ENCODE measurements at places on chromosomes 11 and 22.

GRCh38 chr11:102780491-102780918 lies at the start of gene MMP10:
Gene MMP10 (minus strand): TSS chr11:102780628. CDS start chr11:102780591, 37 bp downstream.
- no peak for DNase-seq

GRCh38 chr11:130606178-130606577 lies 157.7 kb downstream of the ADAMTS15 start:
- DNase-seq = no peak

DNA sequence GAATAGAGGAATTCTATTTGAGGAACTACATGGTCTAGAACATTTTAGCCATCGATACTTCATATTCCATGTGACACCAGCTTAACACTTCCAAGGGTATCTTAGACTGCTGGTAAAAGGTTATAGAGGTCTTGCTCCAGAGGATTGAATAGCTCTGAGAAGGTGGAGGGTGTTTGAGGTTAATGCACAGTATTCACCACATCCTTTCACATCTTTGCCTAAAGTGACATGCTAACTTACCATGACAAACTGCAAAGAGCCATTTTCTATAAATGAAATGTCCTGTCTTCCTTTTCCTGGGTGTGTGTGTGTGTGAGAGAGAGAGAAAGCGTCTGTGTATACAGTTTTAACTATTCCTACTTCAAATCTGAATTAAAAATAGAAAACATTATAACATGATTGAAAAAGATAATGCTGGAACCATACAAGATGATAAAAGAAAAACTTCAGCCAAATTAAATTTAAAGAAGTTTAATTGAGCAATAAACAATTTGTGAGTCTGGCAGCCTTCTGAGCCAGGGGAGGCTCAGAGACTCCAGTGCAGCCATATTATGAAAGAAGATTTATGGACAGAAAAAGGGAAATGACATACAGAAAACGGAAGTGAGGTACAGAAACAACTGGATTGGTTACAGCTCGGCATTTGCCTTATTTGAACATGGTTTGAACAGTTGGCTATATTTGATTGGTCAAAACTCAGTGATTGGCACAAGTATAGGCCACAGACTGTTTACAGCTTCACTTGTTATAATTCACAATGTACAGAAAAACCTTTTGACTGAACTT lies 320.9 kb upstream of the CCDC179 start:
- no peak for DNase-seq

- no peak for DNase-seq
Measured at GRCh38 chr11:46846510-46846830, 390 bp upstream of the CKAP5 start.

- DNase-seq = no peak
Measured at GRCh38 chr11:69159150-69159852, 3.6 kb downstream of the SMIM38 start.

Data from CD4-positive, alpha-beta T cell treated with Interleukin-12 subunit alpha and Interleukin-12 subunit beta, for 1 hour (primary cell).